H54 (cell line): ENCODE measurements at places on chromosomes 2 and 18.

GRCh38 chr2:23409248-23409647 is 24.3 kb downstream of the KLHL29 start:
- no peak for DNase-seq

GRCh38 chr2:15337996-15338666 is 223.0 kb downstream of the NBAS start:
- DNase-seq, result no peak

DNA sequence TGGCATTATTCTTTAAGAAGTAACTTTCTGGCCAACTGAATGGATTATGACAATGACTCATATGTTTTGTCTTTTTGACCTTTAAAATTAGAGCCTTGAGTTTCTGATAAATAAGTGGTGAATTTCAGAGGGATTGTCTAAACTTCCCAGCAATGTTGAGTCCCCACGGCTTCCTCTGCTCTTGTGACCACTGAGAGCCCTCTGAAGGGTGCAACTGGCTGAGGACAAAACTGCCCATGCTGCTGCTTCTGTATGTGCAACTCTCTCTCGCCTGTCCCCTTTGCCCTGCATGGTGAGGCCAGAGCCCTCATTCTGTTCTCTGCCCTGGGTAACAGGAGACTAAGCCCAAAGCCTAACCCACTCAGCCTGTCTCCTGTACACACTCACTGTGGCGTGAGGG is 52.7 kb upstream of the SLC14A1 start:
- DNase-seq, result no peak

- no peak for DNase-seq
Observed at GRCh38 chr2:165587335-165587938, 117.9 kb downstream of the CSRNP3 start.

GRCh38 chr2:75108937-75109482 is 90.3 kb downstream of the TACR1 start:
- DNase-seq, result no peak
